Urinary bladder (tissue), 4 donors: ENCODE measurements at places on chromosomes 16 and 17. TPM values are rescaled to one million over a fixed set of nuclear protein-coding genes. Genes with fewer than 3 reads are reported as not detected.

The COX6A2 gene
- polyA plus RNA-seq, result not detected

The SCN4A gene
- 0.65 TPM for polyA plus RNA-seq

The ZNF469 gene
- 1.3 TPM for polyA plus RNA-seq

- no peak for DNase-seq
These were observed 28.2 kb downstream of the MAP1LC3B start for GRCh38 chr16:87420026-87421002.

- DNase-seq, result no peak
These were observed 436 bp downstream of the PHB1 start for GRCh38 chr17:49414271-49414621.

DNA sequence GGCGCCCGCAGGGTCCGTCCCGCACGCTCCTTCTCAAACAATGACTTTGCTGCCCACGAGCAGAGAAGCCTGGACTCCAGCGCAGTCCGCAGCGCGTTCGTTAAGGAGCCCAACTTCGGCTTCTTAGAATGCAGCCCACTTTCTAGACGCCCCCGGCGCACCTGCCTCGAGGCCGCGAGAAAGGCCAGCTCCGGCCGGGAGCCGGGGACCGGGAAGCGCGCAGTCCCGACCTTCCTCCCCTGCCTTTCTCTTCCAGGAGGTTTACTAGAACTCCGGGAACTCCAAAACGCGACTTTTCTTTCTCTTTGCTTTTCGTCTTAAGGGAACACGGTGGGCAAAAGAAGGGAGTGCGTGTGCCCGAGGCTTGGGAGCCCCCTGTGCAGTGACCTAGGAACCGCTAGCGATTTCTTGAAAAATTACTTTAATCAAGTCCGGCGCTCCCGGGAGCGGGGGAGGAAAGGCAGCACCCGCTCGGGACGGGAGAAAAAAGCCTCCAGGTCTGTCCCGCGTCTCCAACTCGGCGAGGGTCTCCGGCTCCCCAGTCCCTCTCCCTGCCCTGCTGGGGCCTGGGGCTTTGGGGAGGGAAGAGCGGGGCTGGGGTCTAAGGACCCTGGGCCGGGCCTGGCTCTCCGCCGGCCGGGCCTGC lies 2.6 kb downstream of the HNF1B start:
- DNase-seq, result no peak

DNA sequence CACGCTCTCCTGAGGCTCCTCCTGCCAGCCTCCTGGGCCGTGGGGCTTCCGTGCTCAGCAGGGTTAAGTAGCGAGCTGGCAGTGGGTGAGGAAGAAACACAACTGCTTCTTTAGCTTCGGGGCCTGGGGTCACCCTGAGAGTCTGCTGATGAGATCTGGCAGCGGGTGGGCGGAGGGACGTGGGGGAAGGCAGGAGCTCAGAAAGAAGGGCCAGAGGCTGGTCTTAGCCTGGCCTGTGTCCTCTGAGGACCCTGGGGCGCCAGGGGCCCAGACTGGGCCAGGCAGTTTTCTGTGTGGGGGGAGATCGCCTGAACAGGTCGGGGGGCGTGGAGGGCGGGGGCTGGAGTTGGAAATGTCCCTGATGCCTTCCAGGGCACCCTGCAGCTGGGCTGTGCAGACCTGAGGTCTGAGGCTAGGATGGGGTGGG lies 97.8 kb upstream of the GSE1 start:
- DNase-seq, result no peak

DNA sequence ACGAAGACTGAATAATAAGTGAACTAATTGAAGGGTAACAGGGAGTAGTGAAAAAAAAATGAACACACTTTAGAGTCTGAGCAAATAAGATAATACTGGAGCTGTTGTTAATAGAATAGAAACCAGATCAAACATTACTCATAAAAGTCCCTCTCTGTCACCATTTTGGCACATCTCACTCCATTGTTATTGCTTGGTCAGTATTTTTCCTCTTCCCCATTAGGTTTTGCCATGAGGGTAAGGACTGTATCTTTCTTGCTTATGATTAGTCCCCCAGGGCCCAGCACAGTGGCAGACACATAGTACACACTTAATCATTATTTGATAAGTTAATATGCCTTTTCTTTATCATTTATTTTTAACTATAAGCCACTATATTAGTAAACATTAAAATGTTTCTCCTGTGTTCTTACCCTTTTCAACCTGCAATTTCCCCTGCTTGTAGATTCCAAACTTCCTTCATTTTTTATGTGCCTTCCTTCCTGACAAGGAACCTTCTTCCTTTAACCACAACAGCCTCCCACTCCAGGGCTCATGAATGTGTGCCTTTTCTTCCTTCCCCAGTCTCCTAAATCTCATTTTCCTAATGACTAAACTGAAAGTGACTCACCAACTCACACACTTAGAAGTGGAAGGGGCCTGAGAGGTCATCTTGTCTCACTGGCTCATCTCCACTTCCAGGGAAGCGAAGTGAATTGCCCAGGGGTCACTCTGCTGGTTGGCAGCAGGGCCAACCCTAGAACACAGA lies 88.2 kb upstream of the HAS3 start:
- no peak for DNase-seq

GRCh38 chr17:32385121-32385520 lies 35.2 kb downstream of the ZNF207 start:
- DNase-seq, result no peak

GRCh38 chr17:66675273-66675990 lies 159.5 kb upstream of the CACNG5 start:
- DNase-seq, result no peak

- DNase-seq, result no peak
These were observed 36.9 kb downstream of the SLC47A1 start for GRCh38 chr17:19570544-19571062.

DNA sequence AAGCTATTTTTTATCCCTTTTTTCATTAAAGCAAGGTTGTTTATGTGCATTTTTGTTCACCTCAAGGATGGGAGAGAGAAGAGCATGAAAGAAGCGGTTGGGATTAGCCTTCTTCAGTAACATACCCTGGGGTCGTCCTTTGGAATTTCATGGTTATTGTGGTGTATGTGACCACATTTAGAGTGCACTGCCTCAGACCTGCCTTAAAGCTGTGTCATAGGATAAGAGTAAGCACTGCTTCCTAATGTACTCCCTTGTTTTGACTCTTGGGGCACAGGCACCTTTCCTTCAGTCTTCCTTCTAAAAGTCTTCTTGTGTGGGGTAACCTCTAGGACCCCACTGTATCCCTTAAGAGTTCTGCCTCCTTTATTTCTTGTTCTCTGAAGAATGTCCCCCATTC lies 28.9 kb downstream of the TNRC6A start:
- no peak for DNase-seq
